Stimulated activated CD8-positive, alpha-beta memory T cell treated with anti-CD3 and anti-CD28 coated beads, Interleukin-15, amount 100 ng/mL, for 48 hours (primary cell): ENCODE measurements at places on chromosomes 1 and 21.

DNA sequence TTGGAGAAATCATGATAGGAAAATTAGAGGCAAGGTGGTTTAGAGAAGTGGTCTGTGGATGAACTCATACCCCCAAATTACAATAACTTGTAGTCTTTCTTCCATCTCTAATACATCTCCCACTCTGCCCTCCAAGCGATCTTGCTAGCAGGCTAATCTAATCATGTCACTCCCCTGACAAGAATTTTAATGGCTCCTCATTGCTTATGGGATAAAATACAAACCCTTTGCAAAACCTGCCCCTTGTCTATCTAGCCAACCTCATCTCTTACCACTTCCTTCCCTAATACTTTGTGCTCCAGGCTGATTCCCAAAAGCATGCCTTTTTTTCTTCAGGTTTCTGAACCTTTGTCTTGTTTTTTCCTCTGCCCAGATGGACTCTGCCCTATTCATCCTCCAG, 71.3 kb upstream of the LRRN2 start:
- no peak for DNase-seq

DNA sequence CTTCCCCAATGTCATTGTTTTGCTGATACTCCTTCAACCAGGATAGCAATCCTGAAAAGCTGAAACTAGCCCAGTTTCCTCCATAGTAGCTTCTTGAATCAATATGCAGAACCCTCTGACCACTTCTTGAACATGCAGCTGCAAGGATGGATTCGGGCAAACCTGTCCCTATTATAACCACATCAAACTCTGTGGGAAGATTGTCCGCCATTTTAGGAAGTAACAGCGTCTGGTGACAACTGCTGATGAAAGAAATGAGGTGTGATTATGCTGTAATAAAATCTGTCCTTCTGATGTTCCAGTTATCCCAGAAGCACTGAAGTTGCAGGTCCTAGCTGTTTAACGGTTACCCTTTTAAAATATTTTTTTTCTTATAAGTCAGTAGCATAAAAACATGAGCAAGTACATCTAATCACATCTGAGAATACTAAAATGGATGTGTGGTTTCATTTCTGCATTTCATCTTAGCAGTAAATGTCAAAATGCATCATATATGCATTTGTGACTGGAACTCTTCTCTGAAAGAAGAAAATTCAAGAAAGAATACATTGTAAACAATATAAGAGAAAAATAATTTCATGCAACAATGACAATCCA, 4.5 kb downstream of the CHML start:
- no peak for DNase-seq

DNA sequence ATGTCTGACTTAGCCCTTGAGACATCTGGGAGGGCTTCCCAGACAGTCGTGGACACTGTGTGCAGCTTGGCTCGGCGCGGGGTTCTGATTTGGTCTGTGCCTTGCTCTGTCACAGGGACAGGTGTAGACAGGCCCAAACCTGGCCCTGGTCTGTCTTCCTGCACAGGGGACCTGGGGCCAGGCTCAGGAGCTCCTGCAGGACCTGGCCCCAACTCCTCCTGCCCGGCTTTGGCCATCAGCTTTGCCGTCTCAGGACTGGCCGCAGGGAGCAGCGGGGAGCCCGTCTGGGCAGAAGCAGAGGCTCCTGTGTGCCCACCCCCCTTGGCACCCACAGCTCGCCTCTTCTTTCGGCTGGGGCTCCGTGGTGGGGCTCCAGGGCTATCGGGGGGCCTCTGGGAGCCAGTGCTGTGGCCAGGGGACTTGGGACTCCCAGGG, 1.7 kb downstream of the PERM1 start:
- no peak for DNase-seq

- DNase-seq = no peak
These were observed 36.7 kb upstream of the MTF2 start for GRCh38 chr1:93042187-93043056.

DNA sequence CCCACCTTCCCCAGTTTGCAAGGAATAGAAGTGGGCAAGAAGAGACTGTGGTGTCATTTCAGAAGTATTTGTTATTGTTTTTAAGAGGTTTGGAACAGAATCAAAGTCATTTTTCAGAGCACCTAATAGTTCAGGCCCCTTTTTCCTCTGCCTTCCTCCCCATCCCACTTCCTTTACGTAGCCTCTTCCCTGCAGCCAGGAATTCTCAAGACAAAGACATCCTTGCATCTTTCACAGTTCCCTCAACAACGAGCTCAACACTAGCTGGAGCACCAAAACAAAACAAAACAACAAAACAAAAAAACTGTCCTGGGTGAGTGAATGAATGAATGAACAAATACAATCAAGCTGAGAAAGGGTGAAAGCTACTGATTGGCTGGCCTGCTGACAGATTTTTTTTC, 7.0 kb downstream of the PALMD start:
- DNase-seq = no peak

- DNase-seq = no peak
These were observed 24.9 kb upstream of the CTPS1 start for GRCh38 chr1:40954626-40955025.

GRCh38 chr1:234881893-234882771, 246.5 kb downstream of the TOMM20 start:
- peak; percentile 32 for DNase-seq

- no peak for DNase-seq
These were observed 17.6 kb upstream of the SLC6A17 start for GRCh38 chr1:110132682-110133081.

DNA sequence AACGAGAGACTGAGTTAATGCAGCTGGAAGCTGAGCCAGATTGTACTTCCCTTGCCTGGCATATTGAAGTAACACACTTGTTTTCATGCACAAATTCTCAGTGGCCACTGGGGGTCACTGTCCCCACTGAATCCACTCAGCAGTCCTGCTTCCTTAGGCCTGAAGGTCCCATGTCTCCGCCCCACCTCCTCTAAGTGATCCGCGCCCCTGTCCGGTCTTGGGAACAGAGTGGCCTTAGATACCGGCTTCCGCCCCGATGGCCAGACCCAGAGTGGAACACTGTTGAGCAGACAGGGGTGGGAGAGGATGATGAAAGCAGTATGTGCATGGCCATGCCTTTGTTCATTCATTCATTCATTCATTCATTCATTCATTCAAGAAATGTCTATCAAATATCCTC, 34.8 kb downstream of the CHAF1B start:
- DNase-seq = peak; percentile 15

- DNase-seq = no peak
These were observed 19.4 kb upstream of the EPHB2 start for GRCh38 chr1:22691031-22691753.

- no peak for DNase-seq
These were observed 131.6 kb downstream of the LHX8 start for GRCh38 chr1:75265792-75266191.

DNA sequence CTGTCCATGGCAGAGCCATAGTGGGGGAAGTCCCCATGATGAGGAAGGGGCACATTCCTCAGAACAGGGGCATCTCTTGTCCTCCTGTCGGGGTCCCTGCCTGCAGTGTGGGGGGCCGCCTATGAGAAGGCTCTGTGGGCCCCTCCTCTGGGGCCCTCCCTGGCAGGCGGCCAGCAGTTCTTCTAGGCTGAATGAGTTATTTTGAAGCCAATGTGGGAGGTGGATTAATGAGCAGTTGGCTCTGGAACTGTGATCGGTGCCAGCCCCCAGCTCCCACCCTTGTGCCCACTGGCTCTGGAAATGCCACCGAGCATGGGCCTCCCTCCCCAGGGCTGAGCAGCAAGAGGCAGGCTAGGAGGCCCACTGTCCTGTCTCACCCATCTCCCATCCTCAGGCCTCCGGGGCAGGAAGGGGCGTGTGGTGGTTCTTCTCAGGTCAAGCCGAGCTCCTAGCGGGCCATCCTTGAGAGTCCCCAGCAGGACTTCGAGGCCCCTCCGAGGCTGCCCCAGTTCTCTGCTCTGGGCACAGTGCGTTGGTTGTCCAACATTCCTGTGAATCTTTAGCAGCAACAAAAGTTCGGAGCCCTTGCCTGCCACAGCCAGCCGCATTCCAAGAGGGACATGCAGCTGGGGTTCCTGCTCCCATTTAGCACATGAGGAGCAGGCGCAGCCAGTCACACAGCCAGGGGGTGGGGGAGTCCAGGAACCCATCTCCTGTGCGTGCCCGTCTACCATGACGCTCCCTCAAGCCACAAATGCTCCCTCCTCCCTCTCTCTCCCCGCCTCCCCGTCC, 57.2 kb downstream of the EDN2 start:
- no peak for DNase-seq

DNA sequence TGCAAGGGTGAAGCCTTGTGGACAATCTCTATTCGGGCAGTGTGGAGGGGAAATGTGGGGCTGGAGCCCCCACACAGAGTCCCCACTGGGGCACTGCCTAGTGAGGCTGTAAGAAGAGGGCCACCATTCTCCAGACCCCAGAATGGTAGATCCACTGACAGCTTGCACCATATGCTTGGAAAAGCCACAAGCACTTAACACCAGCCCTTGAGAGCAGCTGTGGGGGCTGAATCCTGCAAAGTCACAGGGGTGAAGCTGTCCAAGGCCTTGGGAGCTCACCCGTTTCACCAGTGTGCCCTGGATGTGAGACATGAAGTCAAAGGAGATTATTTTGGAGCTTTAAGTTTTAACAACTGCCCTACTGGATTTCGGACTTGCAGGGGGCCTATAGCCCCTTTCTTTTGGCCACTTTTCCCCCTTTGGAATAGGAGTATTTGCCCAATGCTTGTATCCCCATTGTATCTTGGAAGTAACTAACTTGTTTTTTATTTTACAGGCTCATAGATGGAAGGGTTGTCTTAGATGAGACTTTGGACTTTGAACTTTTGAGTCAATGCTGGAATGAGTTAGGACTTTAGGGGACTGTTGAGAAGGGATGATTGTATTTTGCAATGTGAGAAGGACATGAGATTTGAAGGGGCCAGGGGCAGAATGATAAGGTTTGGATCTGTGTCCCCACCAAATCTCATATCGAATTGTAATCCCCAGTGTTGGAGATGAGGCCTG, 16.3 kb upstream of the COL6A1 start:
- DNase-seq = no peak

DNA sequence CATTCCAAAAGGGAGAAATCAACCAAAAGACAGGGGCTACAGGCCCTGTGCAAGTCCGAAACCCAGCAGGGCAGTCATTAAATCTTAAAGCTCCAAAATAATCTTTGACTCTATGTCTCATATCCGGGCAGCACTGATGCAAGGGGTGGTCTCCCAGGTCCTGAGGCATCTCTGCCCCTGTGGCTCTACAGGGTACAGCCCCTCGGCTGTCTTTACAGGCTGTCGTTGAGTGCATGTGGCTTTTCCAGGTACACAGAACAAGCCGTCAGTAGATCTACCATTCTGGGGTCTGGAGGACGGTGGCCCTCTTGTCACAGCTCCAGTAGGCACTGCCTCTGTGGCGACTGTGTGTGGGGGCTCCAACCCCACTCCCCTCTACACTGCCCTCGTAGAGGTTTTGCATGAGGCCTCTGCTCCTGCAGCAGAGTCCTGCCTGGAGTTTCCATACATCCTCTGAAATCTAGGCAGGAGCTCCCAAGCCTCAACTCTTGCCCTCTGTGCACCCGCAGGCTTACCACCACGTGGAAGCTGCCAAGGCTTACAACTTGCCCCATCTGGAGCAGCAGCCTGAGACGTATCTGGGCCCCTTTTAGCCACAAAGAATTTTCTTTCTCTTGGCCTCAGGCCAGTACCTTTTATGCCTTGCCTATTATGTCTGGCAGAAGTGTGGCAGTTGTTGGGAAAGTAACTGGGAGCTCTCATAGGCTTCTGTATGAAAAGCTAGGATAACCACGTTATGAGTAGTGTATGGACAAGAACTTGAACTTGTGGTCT, 52.5 kb downstream of the POU2F1 start:
- no peak for DNase-seq

DNA sequence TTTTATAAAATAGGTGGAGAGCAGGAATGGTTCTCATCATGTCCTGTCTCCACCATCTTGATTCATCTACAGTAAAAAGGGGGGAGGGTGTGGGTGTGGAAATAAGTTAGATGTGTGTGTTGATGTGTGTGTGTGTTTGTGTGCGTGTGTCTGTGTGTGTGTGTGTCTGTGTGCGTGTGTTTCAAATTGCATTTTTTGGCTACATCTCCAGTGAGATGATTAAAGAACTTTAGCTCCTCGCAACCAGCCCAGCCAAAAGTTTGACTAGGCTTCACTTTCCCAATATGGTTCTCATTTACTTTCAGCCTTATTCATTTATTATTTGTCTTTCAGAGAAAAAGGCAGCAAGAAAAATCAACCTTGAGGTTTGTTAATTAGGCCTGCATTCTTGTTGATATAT, 14.7 kb upstream of the HAO2 start:
- no peak for DNase-seq

- no peak for DNase-seq
These were observed 110.3 kb upstream of the CHRM3 start for GRCh38 chr1:239276051-239276450.

GRCh38 chr1:209395169-209395568, 188.3 kb upstream of the CAMK1G start:
- no peak for DNase-seq

- no peak for DNase-seq
These were observed 987 bp upstream of the CDCP2 start for GRCh38 chr1:54153535-54154439.

GRCh38 chr1:81498471-81499462, 302.0 kb upstream of the ADGRL2 start:
- no peak for DNase-seq

- no peak for DNase-seq
These were observed 230.1 kb upstream of the MAP1LC3C start for GRCh38 chr1:242228991-242229390.

DNA sequence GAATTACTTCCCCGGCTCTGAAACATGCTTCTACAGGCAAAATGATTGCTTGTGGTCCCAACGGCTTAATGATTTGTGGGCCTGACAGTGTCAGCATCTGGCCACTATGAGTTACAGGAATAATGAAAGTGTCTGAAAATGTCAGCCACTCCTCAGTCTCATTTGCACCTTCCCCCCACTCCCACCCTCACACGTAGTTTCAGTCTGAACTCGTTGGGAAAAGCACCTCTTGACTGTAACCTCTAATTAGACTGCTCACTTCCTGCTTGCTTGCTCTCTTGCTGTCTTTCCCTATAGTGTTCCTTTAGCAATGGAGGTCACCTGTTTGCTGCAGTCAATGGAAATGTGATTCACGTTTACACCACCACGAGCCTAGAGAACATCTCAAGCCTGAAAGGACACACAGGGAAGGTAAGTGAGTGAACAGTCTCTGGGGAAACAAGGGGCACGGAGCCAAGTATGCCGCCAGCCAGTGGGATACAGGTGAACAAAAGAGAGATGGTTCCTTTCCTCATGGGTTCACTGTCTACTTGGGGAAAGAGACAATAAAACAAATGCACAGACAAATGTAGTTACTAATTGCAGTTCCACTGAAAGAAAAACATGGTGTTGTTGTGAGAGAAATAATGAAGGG, 27.1 kb downstream of the CFAP57 start:
- peak; percentile 4 for DNase-seq

DNA sequence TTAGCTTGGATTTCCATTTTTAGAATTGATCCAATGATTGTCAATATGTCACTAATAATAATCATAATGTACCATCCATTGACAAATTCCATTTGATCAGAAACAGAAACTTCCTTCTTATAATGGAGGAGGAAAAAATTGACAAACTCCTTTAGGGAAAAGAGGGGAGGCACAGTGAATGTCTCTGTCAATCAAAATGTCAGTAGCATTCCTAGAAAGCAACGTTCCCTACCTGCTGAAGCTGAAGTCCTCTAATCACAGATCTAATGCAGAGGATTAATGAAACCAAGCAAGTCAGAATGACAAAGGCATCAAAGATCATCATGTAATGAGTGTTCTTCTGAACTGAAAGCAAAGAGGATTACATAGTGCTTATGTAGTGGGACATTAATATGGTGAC, 22.4 kb downstream of the MCOLN3 start:
- DNase-seq = no peak

GRCh38 chr21:31128234-31128633, 90.0 kb upstream of the KRTAP19-8 start:
- no peak for DNase-seq

- no peak for DNase-seq
These were observed 97.9 kb upstream of the RAB3GAP2 start for GRCh38 chr1:220370041-220370700.
